ENCODE measurements at places on chromosomes 1 and 21.

GRCh38 chr1:35557118-35557610, at the start of gene KIAA0319L:
Gene KIAA0319L (minus strand): TSS chr1:35557403. CDS start chr1:35554491, 2,912 bp downstream.
- no peak for DNase-seq

GRCh38 chr1:164662955-164663354, 104.0 kb downstream of the PBX1 start:
- no peak for DNase-seq

GRCh38 chr1:231865331-231865730, 238.7 kb downstream of the DISC1 start:
- no peak for DNase-seq

GRCh38 chr1:37667023-37667671, 25.2 kb upstream of the CDCA8 start:
- peak; percentile 33 for DNase-seq

DNA sequence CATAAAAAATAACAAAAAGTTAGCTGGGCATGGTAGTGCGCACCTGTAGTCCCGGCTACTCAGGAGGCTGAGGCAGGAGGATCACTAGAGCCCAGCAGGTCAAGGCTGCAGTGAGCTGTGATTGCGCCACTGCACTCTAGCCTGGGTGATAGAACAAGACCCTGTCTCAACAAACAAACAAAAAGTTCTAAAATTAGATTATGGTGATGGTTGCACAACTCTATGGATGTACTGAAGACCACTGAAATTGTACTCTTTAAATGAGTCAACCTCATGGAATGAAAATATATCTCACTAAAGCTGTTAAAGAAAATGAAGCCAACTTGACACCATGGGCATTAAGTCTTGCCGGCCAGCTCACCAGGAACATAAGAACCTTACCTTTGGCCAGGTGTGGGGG, 9.1 kb downstream of the MRAP start:
- no peak for DNase-seq

DNA sequence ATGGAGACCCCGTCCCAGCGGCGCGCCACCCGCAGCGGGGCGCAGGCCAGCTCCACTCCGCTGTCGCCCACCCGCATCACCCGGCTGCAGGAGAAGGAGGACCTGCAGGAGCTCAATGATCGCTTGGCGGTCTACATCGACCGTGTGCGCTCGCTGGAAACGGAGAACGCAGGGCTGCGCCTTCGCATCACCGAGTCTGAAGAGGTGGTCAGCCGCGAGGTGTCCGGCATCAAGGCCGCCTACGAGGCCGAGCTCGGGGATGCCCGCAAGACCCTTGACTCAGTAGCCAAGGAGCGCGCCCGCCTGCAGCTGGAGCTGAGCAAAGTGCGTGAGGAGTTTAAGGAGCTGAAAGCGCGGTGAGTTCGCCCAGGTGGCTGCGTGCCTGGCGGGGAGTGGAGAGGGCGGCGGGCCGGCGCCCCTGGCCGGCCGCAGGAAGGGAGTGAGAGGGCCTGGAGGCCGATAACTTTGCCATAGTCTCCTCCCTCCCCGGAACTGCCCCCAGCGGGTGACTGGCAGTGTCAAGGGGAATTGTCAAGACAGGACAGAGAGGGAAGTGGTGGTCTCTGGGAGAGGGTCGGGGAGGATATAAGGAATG, 505 bp downstream of the LMNA start:
- no peak for DNase-seq

DNA sequence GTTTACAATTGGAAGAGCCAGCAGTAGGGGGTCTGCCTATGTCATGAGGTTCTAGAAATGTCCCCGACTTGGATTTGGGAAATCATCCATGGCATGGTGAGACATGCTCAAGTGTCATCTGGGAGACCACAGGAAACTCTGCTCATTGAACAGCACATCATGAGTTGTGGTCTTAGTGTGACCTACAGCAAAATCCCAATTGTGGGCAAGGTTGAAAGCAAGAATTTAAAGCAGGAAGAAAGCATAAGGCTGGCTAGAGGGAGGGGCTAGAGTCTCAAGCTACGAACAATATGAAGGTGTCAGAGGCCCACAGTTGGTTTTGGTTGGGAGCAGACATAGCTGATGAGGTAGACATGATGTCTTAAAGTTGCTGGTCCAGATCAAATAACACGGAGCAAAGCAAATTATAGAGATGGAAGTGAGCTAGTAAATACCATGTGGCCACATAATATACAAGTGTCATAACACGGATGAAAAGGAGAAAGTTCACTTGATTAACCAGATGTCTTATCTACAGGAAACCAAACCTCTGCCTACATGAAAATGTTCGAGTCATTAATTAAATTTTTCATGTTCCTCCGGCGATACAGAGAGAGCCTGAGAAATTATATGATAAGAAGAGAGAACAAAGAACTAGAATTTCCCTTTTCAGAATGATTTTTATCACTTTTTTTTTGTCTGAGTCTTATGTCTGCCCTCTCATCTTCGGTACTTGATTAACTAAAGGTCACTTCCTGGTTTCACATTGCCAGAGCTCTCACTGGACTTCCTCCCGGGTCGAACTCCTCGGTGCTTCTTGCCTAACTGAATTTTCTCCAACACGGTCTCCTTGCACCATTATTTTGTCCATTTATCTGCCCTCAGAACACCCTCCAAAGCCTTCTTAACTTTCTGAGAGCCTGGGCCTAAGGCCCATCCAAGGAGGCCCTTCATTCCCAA, 67.5 kb upstream of the DUSP10 start:
- no peak for DNase-seq

All from skin of body (tissue), 3 donors.